ENCODE measurements at places on chromosomes 6 and 20.

GRCh38 chr6:51655517-51655916 is 431.9 kb downstream of the PKHD1 start:
- no peak for DNase-seq

GRCh38 chr6:162974685-162975084 is 246.9 kb downstream of the PACRG start:
- DNase-seq = no peak

- no peak for DNase-seq
Observed at GRCh38 chr6:85192186-85192585, 257.7 kb upstream of the NT5E start.

DNA sequence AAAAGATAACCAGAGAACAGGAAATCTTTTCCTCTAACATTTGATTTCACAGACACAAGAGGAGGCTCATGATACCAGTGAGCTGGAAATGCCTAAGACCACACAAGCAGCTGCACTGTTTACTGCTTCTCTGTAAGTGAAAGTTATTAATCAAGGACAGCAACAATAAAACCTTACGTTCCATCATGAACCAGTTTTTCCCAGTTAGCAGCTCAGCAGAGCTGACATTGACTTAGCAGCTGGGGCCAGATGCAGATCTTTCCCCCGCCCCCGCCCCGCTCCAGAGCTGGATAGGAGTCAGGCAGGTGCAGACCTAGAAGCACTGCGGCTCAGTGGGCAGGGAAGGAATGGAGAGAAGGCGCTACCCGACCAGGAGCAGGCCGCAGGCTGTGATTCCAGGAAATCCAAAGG is 275.2 kb downstream of the GMDS start:
- DNase-seq = no peak

DNA sequence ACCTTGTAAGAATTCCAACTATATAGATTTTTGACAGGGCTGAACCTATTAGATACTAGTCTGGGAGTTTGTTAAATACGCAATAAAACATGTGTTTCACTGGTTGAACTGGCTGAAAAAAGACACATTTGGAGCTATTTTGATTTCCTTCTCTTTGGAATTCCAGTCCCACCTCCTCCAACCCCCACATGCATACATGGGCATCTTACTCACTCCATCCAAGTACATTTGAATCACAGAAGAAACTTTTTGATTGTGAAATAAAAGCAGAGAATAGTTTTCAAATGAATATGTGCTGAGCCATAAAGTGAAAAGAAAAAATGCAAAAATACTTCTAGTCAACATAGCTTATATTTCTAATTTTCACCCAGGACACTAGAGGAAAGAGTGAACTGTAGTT is 33.9 kb upstream of the STXBP5 start:
- DNase-seq = no peak

- no peak for DNase-seq
Observed at GRCh38 chr20:45101333-45101850, 465 bp upstream of the KCNS1 start.

GRCh38 chr6:44806656-44807055 is 419.1 kb downstream of the CDC5L start:
- no peak for DNase-seq

DNA sequence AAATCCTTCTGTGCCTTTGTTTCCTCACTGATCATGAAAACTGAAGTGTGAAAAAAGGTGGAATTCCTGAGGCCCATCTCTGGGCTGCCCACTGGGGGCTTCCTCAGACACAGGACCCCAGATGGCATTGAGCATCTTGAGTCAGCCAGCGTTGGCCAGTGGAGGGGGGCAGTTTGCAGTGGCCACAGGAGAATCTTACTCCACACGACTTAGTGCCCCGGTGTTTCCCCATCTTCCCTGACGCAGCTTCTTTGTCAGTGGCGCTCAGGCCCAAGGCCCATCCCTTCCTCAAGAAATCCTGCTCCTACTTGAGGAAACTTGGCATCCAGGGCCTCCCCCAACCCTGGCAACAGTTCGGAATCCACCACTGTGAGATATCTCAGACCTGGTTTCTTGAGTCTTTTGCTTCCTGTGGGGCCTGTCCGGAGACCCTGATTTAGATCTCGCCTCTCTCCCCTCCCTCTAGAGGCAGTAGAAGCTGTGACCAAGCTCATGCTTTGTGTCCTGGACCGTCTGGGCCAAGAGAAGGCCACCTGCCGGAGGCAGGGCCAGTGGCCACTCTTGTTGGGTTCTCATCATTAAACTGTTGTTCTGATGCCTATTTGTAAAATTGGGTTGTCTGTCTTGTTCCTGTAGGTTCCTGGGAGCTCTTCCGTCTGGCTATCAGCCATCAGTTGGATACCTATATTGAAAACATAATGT is 20.2 kb upstream of the DLGAP4 start:
- no peak for DNase-seq

DNA sequence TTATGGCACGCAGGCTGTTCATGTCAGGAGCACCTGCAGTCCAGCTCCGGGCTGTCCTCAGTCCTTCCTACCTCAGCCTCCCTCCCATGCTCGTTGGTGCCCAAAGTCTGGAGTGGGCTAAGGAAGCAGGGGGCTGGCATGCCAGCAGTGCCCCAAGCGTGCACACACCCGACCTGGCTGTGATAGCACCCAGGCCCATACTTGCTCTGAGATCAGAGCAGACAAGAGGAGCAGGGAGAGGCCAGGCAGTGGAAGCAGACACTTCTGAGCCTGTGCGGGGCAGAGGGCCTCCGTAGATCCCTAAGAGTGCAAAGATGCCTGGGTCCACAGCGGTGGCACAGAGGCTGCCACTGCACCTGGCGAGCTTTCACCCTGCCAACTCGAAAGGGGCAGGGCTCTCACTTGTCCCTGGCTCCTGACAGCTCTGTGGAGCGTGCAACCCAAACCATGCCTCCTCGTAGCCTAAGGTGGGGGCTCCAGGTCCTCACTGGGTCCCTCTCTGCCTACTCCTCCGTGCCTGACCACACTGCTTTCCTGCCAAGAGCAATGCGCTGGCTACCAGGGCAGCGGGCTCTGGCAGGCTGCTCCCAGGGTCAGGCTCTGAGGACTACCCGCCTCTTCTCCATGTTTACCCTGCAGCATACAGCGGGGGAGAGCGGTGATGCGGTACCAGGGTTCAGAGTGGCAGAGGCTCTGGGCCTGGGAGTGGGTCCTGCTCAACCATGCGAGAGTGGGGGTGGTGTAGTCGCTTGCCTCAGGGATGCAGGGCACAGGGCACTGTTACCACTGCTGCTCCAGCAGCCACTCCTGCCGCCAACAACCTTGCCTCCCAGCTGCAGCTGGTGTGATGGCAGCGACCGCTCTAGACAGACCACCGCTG is 59.5 kb downstream of the MANEA start:
- no peak for DNase-seq

DNA sequence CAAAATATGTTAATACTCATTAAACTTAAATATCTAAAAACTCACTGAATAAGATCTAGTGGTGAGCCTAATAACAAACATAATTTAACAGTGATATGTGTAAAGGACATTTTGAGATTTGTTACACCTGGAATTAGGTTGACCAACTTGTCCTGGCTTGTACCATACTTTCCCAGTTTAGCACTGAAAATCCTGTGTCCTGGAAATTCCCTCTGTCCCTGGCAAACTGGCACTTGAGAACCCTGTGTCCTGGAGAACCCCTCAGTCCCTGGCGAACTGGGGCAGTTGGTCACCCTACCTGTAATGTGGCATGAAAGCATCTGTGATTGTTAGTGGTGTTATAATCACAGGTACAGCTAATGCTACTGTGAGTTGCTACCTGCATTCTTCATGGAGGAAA is 6.9 kb upstream of the PRND start:
- no peak for DNase-seq

GRCh38 chr6:100470422-100471120 is 5.8 kb upstream of the SIM1 start:
- no peak for DNase-seq

DNA sequence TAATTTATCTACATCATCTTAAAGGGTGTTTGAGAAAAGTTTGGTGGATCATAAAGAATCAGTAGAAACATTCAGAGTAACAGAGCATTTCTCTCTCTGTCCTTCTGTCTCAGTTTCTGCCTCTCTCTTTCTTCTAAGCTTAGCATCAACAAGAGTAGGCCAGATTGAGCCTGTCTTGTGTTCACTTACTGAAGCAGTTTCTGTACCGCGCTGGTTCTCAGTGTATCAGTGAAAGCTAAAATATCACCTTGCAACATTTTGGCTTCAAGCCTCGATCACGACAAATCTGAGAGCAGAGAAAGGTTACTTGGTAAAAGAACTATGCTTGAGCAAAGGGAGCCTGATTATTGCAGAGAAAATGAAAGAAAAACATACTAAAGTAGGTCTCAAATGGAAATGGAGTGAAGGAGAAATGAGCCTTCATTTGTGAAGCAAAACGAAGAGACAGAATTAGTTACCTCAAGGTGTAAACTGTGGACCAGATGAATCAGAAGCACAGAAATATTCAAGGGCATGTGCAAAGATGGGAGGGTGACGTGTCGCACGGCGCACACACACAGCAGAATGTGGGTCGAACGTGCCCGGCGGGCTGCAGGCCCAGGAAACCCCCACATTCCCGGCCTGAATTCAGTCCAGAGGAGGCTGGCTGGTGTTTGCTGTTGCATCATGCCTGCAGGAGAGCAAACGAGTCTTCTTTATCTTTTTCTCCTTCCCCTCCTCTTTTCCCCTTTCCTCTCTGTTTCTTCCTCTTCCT is 509.3 kb downstream of the QKI start:
- no peak for DNase-seq

GRCh38 chr6:408599-409102 is 17.1 kb downstream of the IRF4 start:
- no peak for DNase-seq
